H4 (cell line): ENCODE measurements at places on chromosomes 16 and 17. TPM values are rescaled to one million over a fixed set of nuclear protein-coding genes. Genes with fewer than 3 reads are reported as not detected.

GRCh38 chr16:66446737-66447136, 19.6 kb downstream of the BEAN1 start:
- DNase-seq: no peak

- DNase-seq: no peak
These were observed 52.4 kb upstream of the CDH3 start for GRCh38 chr16:68592466-68593337.

DNA sequence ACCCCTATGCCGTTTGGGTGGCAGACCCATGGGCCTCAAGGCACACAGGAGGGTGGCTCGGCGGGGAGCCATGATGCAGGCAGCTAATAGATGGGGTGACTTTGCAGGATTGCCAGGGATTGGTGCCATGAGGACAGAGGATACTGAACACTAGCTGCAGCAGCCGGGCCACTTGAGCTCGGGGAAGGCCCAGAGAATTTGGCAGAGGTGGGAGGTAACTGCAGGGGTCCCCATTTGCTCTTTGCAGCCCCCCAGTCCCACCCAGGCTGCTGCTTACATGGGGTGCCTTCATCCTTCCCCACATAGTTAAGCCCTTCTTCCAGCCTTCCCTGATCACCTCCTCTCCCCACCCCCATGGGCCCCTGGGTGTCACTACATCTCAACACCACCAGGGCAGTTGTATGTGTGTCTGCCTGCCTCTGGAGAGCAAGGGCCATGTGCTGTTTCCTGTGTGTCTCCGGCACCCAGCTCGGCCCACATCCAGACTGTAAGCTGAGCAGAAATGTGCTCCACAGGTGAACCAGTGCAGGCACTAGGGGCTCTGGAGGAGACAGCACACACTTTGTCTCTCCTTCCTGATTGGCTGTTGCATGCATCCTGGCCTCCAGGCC, 52.0 kb downstream of the SREBF1 start:
- peak; percentile 23 for DNase-seq

DNA sequence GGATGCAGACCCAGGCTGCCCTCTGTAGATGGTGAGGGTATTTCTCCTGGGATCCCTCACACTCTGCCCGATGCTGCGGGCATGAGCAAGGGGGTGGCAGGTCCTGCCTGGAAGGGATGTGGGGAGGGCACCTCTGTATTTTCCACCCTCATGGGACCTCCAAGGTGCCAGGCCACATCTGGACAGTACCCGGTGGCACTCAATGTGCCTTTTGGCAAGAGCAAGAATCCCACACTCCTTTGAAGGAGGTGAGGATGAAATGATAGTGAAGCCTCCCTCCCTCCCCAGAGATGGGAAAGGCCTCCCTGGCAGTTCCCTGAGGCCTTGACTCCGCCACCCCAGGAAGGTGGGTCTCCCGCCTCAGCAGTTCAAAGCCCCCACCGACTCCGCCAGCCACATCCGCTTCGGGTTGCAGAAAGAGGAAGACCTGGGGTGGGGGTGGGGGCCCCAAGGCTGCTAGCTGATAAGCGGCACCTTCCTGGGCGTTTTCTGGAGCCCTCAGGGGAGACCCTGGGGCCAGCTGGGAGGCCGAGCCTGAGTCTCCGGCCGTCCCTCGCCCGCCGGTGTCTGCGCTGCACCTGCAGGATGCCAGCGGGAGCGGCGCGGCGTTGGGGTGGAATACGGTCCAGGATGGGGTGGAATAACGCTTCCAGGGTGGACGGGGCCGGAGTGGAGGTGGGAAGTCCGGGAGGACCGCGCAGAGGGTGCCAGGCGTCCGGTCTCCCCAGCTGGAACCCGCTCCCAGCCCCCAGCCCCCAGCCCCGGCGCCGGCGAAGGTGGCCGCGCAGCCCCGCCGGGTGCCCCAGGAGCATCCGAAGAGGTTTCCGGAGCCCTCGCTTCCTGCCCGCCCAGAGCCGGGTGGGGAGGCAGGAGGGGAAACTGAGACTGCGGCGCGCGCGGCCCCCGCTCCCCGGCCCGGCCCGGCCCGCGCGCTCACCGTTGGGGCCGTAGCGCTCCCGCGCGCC, 718 bp downstream of the ATP2A3 start:
- no peak for DNase-seq

DNA sequence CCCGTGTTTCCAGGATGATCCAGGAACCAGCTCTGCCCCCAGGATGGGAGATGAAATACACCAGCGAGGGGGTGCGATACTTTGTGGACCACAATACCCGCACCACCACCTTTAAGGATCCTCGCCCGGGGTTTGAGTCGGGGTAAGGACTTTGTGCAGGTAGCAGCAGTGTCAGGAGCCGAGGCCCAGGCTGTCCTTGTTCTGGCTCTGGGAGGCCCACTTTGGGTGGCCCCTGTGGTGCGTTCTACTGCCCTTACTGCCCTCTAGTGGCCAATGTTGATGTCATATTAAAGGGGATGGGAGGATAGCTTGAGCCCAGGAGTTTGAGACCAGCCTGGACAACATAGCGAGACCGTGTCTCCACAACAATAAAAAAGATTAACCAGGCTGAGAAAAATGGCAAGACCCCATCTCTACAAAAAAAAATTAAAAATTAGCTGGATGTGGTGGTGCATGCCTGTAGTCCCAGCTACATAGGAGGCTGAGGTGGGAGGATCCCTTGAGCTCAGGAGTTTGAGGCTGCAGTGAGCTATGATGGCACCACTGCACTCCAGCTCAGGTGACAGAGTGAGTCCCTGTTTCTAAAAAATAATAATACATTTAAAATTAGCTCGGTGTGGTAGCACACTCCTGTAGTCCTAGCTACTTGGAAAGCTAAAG, 20.9 kb upstream of the CLEC18A start:
- DNase-seq: peak; percentile 40

- no peak for DNase-seq
These were observed 167.6 kb upstream of the FAM20A start for GRCh38 chr17:68768804-68769203.

- no peak for DNase-seq
These were observed 35.3 kb upstream of the HELZ start for GRCh38 chr17:67280279-67280678.

DNA sequence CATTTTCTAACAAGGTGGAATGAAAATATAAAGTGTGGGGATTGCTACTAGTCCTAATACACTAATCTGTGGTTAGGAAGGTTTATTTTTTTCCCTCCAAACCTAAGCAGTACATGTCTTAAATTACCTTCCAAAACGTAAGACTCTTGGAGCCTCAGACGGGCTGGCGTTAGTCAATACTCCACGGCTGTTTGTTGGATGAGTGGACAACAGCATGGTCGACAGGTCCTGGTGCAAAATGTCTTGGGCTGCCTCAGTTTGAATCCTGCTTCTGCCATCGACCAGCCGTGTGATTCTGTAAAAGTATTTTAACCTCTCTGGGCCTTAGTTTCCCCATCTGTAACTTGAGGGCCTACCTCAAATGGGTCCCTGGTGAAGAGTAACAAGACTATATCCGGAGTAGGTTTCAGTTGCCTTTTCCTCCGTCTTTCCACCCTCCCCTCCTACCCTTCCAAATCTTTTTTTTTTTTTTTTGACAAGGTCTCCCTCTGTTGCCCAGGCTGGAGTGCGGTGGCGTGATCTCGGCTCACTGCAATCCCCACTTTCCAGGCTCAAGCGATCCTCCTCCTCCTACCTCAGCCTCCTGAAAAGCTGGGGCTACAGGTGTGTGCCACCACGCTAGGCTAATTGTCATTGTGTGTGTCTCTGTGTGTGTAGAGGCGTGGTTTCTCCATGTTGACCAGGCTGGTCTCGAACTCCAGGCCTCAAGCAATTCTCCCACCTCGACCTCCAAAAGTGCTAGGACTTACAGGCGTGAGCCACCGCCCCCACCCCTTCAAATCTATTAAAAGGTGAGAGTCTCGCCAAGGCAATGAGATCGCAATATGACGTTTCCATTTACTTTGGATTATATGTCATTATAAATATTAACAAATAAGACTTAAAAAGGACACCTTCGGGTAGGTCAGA, 5.8 kb downstream of the SCGB1C2 start:
- DNase-seq: no peak

DNA sequence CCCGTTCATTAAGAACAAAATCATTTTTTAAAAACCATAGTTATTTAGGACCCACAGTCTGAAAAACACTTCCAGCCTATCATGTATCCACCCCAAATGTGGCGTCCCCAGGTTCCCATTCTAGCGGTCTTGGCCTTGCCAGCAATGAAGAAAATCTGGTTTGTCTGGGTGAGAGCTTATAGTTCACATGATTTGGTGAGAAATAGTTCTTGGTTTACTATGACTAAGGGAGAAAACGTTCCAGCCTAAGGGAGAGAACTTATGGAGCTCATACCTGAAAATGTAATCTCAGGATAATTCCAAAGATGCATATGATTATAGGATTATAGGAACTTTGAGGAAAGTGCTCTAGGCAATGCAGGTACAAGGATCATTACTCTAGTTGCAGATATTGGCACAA, 4.8 kb downstream of the MARVELD3 start:
- no peak for DNase-seq

DNA sequence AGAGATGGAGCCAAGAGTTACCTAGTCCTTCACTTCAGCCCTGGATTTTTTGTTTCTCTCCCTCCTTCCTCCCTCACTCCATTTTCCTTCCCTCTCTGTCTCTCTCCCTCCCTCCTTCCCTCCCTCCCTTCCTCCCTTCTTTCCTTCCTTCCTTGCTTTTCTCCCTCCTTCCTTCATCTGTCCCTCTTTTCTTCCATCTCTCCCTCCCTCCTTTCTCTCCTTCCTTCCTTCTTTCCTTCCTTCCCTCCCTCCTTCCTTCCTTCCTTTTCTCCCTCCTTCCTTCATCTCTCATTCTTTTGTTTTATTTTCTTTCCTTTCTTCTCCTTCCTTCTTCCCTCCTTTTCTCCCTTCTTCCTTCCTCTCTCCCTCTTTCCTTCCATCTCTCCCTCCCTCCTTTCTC, 283.5 kb downstream of the MAF start:
- no peak for DNase-seq

DNA sequence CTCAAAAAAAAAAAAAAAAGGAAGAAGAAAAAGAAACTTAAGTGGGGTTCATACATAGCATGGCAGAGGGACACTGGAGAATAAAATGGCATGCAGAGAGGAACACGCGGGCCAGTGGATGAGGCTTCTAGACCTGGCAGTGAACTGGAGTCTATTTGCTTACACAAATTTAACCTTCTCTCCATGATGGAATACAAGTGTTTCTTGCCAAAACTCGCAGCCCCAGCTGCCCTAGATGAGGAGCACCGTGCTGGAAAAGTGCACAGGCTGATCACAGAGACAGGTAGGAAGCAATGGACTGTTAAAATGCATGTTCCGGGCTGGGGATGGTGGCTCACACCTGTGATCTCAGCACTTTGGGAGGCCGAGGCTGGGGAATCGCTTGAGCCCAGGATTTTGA, 9.3 kb downstream of the SSTR2 start:
- DNase-seq: no peak

DNA sequence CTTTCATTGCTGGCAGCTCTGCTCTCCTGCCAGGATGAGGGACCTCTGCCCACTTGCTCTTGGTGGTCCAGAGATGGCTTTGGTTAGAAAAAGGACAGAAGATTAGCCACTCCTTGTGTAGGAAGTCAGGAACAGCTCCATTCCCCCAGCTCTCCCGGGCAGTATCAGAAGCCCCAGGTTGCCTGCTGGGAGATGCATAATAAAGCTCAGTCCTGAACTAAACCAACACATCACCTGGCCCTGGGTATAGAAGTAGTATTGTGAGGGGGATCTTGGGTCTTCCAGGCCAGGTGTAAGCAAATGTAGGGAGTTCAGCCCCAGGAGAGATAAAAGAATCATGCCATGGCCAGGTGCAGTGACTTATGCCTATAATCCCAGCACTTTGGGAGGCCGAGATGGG, 52.4 kb downstream of the NEUROD2 start:
- no peak for DNase-seq

- DNase-seq: no peak
These were observed 3.5 kb upstream of the SALL1 start for GRCh38 chr16:51154271-51155171.

- no peak for DNase-seq
These were observed 7.3 kb downstream of the MTMR4 start for GRCh38 chr17:58507123-58507634.

DNA sequence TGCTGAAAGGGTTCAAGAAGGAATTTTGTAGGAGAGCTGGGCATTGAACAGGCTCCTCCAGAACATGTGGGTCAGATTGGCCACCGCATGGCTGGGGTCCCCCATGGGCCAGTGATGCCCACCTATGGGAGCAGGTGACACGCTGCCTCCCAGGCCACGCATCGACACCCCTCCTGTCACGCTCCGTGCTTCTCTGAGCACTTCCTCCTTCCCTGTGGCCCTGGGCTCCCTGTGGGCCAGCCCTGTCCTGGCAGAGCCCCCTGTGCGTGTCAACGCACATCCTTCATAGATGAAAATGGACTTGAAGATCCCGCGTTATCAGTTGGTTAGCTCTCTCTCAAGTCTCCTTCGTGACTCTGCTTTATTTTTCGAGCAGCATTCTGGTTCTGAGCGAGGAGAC, 160.3 kb downstream of the RPTOR start:
- DNase-seq: no peak

- peak; percentile 39 for DNase-seq
These were observed 129.1 kb upstream of the HS3ST2 start for GRCh38 chr16:22684574-22685458.

GRCh38 chr17:45370949-45371413, 54.2 kb upstream of the MAP3K14 start:
- peak; percentile 66 for DNase-seq

- DNase-seq: no peak
These were observed 11.0 kb downstream of the ALDH3A2 start for GRCh38 chr17:19659366-19660177.

DNA sequence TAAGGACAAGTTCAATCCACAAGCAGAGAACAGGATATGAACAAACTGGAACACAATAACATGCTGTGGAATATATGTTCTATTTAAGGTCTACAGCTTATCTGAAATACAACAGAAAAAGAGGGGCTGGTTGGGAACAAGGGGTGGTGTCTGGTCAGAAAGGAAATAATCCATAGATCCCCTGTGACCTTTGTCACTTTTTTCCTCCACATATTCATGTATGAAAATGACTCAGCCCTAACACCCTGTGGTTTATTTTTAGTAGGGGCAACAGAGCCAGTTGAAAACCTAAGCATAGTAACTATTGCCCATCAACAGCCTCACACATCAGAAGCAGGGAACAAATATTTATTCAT, 12.3 kb upstream of the SPAG9 start:
- DNase-seq: no peak

MEIOB gene
- total RNA-seq: 2.8 and 9.0 TPM in 2 replicates

CAPNS2 gene
- not detected in 2 replicates for total RNA-seq

IRX3 gene
- 0.64 and 2.6 TPM in 2 replicates for total RNA-seq

KCNG4 gene
- total RNA-seq: not detected in 2 replicates

TMED6 gene
- not detected in 2 replicates for total RNA-seq

CDRT15 gene
- not detected in 2 replicates for total RNA-seq

NPIPB9 gene
- 0.46 and 1.7 TPM in 2 replicates for total RNA-seq

ITGAD gene
- not detected in 2 replicates for total RNA-seq

KRT31 gene
- not detected in 2 replicates for total RNA-seq

LRRC36 gene
- total RNA-seq: 0.79 TPM in 1 of 2 replicates, not detected in the other

JPH3 gene
- total RNA-seq: 3.3 and 4.2 TPM in 2 replicates

CYB5B gene
- total RNA-seq: 111 and 128 TPM in 2 replicates

TANC2 gene
- 3.1 and 3.8 TPM in 2 replicates for total RNA-seq

SLFN12 gene
- 17.4 and 19.8 TPM in 2 replicates for total RNA-seq

FLII gene
- 128 and 139 TPM in 2 replicates for total RNA-seq

PLLP gene
- 0.17 TPM in 1 of 2 replicates, not detected in the other for total RNA-seq

TM4SF5 gene
- total RNA-seq: not detected in 2 replicates
